GM23338 (cell line): ENCODE measurements at places on chromosomes 16 and 17. TPM values are rescaled to one million over a fixed set of nuclear protein-coding genes. Genes with fewer than 3 reads are reported as not detected.
A peak's percentile ranks its signal among the peaks of the same experiment; 100 is the strongest.

DNA sequence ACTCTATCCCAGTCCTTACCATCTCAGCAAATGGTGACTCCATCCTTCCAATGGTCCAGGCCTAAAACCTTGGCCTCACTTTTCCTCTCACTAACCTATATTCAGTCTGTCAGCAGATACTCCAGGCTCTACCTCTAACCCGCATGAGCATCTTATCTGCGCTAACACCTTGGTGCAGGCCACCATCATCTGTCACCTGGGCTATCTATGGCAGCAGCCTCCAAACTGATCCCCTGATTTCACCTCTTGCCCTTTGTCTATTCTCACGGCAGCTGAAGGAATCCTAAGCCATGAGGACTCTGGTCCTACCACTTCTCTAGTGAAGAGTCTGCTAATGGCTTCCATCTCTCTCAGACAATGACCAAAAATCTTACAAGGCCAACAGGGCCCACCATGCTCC is 57.9 kb upstream of the CCL1 start:
- no peak overlapping the region for H3K27ac ChIP-seq
- H3K4me3 ChIP-seq = no peak overlapping the region
- H3K4me1 ChIP-seq = peaks cover 4% of the 10 kb centered on the region; the same call in 1 of the 2 replicates
- H3K36me3 ChIP-seq = no peaks in the 10 kb centered on the region
- 0 out of 2 replicates have a peak, but pooled peaks cover 2% of the 10 kb centered on the region for H3K27me3 ChIP-seq

- H3K4me3 ChIP-seq = peak overlapping the region; percentile 65
- no peak overlapping the region for H3K27ac ChIP-seq
- H3K36me3 ChIP-seq = no peaks in the 10 kb centered on the region
- no peak for DNase-seq
Observed at GRCh38 chr17:81395600-81396277, 482 bp downstream of the BAHCC1 start.

Gene TMEM95
- polyA plus RNA-seq = not detected in 2 replicates

GRCh38 chr17:27840688-27841087 is 40.4 kb upstream of the NOS2 start:
- no peak overlapping the region for H3K4me3 ChIP-seq
- DNase-seq = no peak
- H3K36me3 ChIP-seq = no peaks in the 10 kb centered on the region
- H3K27ac ChIP-seq = no peak overlapping the region

DNA sequence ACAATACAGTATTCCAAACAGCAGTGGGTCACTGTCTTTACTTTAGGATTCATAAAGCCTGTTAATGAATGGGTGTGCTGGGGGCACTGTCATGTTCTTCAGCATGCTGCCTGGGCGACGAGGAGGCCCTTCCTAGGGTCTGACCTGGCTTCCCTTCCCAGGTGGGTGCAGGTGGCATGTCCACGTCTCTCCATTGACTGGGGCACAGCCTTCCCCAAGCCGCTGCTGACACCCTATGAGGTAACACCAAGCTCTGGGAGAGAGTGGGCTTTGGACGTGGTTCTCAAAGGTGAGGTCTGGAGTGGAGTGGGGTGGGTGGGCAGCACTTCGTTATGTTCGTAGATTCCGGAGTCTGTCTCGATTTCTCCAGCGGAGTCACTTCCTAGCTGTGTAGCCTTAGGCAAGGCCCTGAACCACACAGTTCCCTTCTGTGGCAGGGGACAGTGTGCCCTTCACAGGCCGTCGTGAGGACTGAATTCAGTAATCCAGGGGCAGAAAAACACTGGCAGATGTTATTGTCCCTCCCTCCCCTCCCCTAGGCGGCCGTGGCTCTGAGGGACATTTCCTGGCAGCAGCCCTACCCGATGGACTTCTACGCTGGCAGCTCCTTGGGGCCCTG is 771 bp upstream of the OVCA2 start:
- H3K4me1 ChIP-seq = peaks cover 7% of the 10 kb centered on the region
- H3K36me3 ChIP-seq = peaks cover 7% of the 10 kb centered on the region; the same call in 1 of the 2 replicates
- no peak for DNase-seq
- peak overlapping the region; percentile 87 for H3K4me3 ChIP-seq

Gene CES3
- 0.55 and 0.92 TPM in 2 replicates for polyA plus RNA-seq

Gene RGS9
- 29.6 and 29.8 TPM in 2 replicates for polyA plus RNA-seq

DNA sequence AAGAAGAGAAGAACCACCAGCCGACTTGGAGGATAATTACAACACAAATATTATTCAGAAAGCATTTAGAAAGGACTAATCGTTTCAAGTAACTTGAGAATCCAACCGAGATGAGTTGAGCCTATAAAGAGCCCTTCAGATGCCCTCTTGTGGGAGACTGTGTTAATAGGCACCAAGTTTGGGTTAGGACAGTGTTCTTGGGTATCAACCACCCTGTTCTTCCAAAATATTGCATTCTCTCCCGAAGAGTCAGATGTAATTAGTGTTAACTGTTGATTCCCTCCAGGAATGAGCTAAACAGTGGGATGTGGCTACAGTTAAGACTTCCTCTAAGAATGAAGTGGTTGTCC is 87.8 kb upstream of the NOL11 start:
- H3K4me3 ChIP-seq = no peak overlapping the region
- peak; percentile 64 for DNase-seq
- no peaks in the 10 kb centered on the region; the same call in 1 of the 2 replicates for H3K4me1 ChIP-seq

GRCh38 chr17:81519284-81520020 is 6.9 kb upstream of the ACTG1 start:
- H3K4me1 ChIP-seq = peaks cover 22% of the 10 kb centered on the region
- H3K27me3 ChIP-seq = peaks cover 46% of the 10 kb centered on the region
- H3K27ac ChIP-seq = no peak overlapping the region
- no peaks in the 10 kb centered on the region for H3K36me3 ChIP-seq
- DNase-seq = peak; percentile 78

Gene SMIM36
- polyA plus RNA-seq = not detected in 2 replicates

DNA sequence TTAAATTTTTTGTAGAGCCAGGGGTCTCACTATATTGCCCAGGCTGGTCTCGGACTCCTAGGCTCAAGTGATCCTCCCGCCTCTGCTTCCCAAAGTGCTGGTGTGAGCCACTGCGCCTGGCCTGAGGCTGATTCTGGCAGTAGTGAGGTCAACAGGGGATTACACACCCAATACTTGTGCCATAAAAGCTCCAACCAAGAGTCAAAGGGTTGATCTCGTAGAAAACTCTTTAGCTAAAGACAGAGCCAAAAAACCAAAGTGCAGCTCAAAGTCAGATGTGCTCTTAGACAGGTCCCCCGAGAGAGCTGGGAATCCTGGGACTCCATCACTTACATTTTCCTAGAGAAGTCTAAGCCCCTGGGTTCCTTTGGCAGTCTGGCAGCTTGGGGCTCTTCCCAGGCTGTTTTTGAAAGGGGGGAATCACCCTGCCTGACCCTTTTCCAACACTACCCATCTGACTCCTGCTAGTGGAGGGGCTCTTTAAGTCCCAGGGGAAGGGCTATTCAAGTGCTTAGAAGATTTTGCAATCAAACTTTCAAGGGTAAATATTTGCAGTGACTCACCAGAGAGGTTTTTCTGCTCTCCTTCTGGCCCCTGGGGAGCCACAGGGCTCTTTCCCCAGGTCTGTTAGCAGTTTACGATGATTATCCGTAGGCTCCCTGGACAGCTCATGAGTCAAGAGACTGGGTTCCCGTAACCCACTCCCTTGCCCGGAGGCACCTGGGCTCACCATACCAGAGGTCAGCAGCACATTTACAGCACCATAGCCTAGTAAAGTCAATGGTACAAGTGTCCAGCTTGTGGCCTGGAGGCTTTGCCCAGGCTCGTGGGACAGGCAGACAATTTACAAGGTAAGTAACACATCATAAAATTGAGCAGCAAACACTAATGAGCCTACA is 408.7 kb downstream of the SLC39A11 start:
- H3K4me3 ChIP-seq = no peak overlapping the region
- no peaks in the 10 kb centered on the region for H3K36me3 ChIP-seq
- no peak overlapping the region for H3K27ac ChIP-seq
- no peaks in the 10 kb centered on the region for H3K4me1 ChIP-seq

- DNase-seq = no peak
- H3K4me1 ChIP-seq = peaks cover 30% of the 10 kb centered on the region
- no peak overlapping the region for H3K4me3 ChIP-seq
- H3K36me3 ChIP-seq = no peaks in the 10 kb centered on the region
Observed at GRCh38 chr17:60750640-60751039, 73.0 kb downstream of the BCAS3 start.

GRCh38 chr16:57297856-57298255 is 13.4 kb upstream of the PLLP start:
- H3K4me1 ChIP-seq = peaks cover 6% of the 10 kb centered on the region; the same call in 1 of the 2 replicates
- peak; percentile 65 for DNase-seq
- H3K27me3 ChIP-seq = no peaks in the 10 kb centered on the region
- H3K27ac ChIP-seq = no peak overlapping the region

DNA sequence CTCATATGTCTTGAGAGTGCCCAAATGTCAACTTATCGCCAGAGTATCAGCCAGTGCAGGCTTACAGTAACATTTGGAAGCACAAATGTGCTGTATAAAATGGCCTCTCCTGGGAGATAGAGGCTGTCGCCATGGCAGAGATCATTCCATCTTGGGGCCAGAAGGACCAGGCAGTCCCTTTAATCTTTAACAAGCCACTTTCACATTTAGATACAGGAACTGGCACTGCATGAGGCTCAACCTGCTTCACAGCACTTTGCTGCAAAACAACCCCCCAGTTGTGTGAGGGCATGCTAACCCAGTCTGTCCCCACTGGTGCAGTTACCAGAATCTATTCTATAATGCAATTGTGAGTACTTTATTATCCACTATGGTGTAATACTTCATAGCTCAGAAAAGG is 4.7 kb upstream of the RFFL start:
- peaks cover 21% of the 10 kb centered on the region for H3K4me1 ChIP-seq
- no peaks in the 10 kb centered on the region for H3K27me3 ChIP-seq
- H3K4me3 ChIP-seq = no peak overlapping the region
- H3K36me3 ChIP-seq = no peaks in the 10 kb centered on the region

Gene GNG13
- polyA plus RNA-seq = 0.29 and 0.30 TPM in 2 replicates

- no peak overlapping the region for H3K27ac ChIP-seq
- H3K27me3 ChIP-seq = no peaks in the 10 kb centered on the region
- no peak for DNase-seq
- H3K36me3 ChIP-seq = no peaks in the 10 kb centered on the region
- H3K4me3 ChIP-seq = no peak overlapping the region
- H3K4me1 ChIP-seq = no peaks in the 10 kb centered on the region
Observed at GRCh38 chr17:66338937-66339336, 36.5 kb downstream of the PRKCA start.

GRCh38 chr17:4480929-4481898 is 17.5 kb upstream of the SPNS2 start:
- H3K4me1 ChIP-seq = no peaks in the 10 kb centered on the region
- DNase-seq = no peak
- H3K36me3 ChIP-seq = no peaks in the 10 kb centered on the region
- no peak overlapping the region for H3K4me3 ChIP-seq
- no peaks in the 10 kb centered on the region for H3K27me3 ChIP-seq

GRCh38 chr17:39209317-39210092 is 9.4 kb downstream of the RPL19 start:
- DNase-seq = peak; percentile 77
- H3K27me3 ChIP-seq = 0 out of 2 replicates have a peak, but pooled peaks cover 9% of the 10 kb centered on the region
- no peak overlapping the region for H3K27ac ChIP-seq
- peaks cover 8% of the 10 kb centered on the region for H3K36me3 ChIP-seq
- peaks cover 16% of the 10 kb centered on the region for H3K4me1 ChIP-seq

Gene SLC43A2
- 2.2 and 2.5 TPM in 2 replicates for polyA plus RNA-seq

Gene KIF19
- 0.07 and 0.36 TPM in 2 replicates for polyA plus RNA-seq

DNA sequence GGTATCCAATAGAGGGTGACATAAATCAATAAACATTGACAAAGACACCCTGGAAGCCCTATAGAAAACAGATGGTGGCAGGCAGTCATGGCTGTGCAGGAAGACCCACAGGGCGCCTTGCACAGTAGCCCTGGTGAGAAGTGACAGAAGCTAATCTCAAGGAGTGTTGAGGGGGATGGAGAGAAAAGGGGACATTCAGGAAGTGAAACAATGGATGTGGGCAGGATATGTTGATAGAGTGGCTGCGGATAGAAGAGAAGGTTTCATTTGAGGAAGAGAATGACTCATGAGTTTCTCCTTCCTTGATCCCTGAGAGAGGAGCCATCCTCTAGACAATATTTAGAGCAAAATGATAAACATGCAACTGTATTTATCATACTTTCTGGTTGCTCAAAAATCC is 468.8 kb upstream of the HSBP1 start:
- H3K4me1 ChIP-seq = peaks cover 19% of the 10 kb centered on the region
- DNase-seq = no peak
- H3K27me3 ChIP-seq = no peaks in the 10 kb centered on the region
- no peak overlapping the region for H3K4me3 ChIP-seq

Gene C16orf74
- 19.0 and 19.1 TPM in 2 replicates for polyA plus RNA-seq

Gene WDR59
- polyA plus RNA-seq = 38.7 and 44.5 TPM in 2 replicates

Gene RNF151
- not detected in 2 replicates for polyA plus RNA-seq

DNA sequence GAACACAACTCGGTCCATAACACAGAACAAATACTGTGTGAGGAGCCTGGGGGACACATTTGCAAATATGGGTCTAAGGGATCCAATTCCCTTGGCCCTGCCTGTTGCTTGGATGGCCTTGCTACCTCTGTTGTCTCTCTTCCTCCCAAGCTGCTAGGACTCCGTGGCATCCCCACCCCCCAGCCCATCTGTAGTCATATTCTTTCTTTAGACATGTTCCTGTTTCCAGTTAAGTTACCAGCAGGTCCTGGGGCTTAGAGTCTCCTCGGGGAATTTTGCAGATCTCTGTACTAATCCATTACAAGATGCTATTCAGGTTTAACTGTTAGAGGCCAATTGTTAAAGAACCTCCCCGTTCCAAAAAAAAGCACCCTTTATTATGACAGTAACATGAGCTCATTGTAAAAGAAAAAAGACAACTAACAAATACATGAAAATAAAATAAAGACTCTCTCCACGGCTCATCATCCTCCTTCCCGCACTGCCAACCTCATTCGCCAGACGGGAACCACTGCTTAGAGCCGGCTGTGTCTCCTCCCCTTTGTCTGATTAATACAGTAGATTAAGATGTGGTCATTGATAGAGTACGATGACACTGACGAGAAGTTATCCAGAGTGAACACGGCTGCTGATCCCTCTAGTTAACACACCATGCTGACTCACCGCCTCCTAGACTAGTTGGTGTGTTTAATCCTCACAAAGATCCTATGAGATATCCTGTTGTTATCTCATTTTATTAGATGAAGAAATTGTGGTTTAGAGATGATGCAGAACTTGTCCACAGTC is 22.2 kb downstream of the HS3ST4 start:
- H3K36me3 ChIP-seq = no peaks in the 10 kb centered on the region
- no peak for DNase-seq
- H3K27me3 ChIP-seq = no peaks in the 10 kb centered on the region
- peaks cover 5% of the 10 kb centered on the region; the same call in 1 of the 2 replicates for H3K4me1 ChIP-seq

DNA sequence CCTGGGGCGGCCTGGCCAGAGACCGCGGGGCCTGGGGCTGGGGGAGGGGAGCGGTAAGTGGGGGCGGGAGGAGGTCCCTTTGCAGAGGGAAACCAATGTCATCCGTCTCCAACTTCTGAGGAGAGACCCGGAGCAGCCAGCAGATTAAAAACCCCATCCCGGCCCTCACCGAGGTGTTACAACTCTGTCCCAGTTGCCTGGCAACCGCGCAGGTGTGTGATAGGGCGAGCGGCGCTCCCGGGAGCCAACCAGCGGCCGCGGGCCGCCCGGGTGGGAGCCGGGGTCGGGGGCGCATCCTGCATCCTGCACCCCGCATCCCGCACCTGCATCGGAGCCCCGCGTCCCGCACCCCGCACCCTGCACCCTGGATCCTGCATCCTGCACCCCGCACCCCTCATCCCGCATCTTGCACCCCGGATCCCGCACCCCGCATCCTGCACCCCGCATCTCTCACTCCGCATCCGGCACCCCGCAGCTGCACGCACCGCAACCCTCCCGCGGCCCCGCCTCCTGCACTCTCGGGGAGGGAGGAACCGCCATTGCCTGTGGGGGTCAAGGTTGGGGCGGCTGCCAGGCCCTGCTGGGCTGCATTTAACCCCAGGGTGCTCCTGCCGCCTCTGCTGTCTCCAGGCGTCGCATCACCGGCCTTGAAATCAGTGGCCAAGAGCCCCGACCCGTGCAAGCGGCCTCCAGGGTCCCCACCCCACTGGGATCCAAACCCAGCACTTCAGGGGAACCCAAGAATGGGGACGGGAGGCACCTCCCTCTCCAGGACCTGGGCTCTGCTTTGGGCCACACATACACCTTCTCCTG is 47.3 kb downstream of the RTN4RL1 start:
- peaks cover 28% of the 10 kb centered on the region for H3K27me3 ChIP-seq
- no peaks in the 10 kb centered on the region for H3K36me3 ChIP-seq
- DNase-seq = peak; percentile 94
- no peak overlapping the region for H3K27ac ChIP-seq
